ENCODE measurements at places on chromosomes 11 and 22.

GRCh38 chr11:111736621-111737443 is 29.4 kb downstream of the PPP2R1B start:
- peaks cover 17% of the 10 kb centered on the region for H3K36me3 ChIP-seq
- no peaks in the 10 kb centered on the region for H3K27me3 ChIP-seq
- H3K27ac ChIP-seq: no peak overlapping the region
- no peak overlapping the region for H3K4me3 ChIP-seq
- peaks cover 4% of the 10 kb centered on the region for H3K4me1 ChIP-seq

DNA sequence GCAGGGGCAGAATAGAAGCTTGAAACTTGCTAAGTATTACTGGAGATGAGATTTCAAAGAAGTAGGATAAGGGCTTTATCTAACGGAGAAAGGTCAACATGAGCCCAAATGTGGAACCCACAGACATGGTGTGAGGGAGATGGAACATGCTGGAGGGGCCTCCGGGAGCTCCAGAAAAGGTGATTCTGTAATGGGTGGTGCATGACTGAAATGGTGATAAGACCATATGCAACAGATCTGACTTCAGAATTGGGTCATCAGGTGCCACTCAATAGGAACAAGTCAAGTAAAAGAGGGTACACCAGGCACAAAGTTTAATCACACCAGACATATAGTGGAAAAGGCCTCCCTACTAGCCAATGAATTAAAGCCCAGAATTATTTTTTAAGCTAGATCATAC is 7.9 kb upstream of the CEP295 start:
- no peak for DNase-seq
- peaks cover 2% of the 10 kb centered on the region for H3K4me1 ChIP-seq
- H3K27ac ChIP-seq: no peak overlapping the region
- H3K4me3 ChIP-seq: no peak overlapping the region
- peaks cover 21% of the 10 kb centered on the region for H3K27me3 ChIP-seq
- H3K36me3 ChIP-seq: no peaks in the 10 kb centered on the region

- no peak for DNase-seq
- no peak overlapping the region for H3K4me3 ChIP-seq
- no peaks in the 10 kb centered on the region for H3K36me3 ChIP-seq
- peaks cover 22% of the 10 kb centered on the region for H3K27me3 ChIP-seq
These were observed 13.5 kb upstream of the MRGPRD start for GRCh38 chr11:68994161-68994893.

DNA sequence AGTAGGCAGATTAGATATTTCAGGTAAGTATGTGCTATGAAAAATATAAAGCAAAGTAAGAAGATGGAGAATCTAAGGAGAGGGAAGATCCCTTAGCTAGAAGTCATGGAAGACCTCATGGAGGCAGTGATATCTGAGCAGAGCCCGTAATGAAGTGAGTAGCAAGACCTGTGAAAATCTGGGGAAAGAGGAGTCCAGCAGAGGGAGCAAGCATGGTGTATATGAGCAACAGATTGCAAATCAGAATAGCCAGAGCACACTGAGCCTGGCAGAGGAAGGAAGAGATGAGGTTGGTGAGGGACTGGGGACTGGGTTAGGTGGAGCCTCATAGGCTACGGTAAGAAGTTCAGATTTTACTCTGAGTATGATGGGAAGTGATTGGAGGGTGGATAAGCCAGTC is 9.4 kb downstream of the LHFPL7 start:
- no peak overlapping the region for H3K4me3 ChIP-seq
- no peak for DNase-seq
- peaks cover 2% of the 10 kb centered on the region for H3K27me3 ChIP-seq

DNA sequence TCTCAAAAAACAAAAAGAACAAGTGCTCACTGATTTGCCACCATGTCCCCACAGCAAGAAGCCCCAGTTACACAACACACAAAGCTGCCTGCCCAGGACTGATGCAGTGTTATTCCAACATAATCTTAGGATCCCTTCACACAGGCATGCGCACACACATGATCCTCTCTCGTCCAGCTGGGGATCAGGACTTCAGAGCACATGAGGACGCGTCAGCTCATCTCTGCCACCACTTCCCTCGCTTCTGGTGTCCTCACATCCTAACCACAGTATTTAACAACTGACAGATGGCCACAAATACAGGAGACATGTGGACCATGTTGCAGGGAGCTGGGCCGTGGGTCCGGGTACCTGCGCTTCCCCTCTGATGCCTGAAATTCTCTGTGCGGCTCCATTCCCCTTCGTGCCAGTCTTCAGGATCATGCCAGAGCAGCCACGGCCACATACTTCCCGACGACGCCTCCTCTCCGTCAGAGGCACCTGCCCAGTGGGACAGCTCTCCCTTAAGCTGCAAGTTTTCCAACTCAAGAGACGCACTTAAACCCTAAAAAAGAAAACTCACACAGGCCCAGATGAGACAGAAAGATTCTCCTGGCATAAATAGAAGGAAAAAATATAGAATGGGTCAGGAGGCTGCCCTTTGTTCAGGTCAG is 68.3 kb downstream of the PACSIN2 start:
- peaks cover 33% of the 10 kb centered on the region for H3K4me1 ChIP-seq
- H3K27ac ChIP-seq: peak overlapping the region; percentile 57
- no peak for DNase-seq
- peaks cover 8% of the 10 kb centered on the region for H3K36me3 ChIP-seq
- peak overlapping the region; percentile 22 for H3K4me3 ChIP-seq

DNA sequence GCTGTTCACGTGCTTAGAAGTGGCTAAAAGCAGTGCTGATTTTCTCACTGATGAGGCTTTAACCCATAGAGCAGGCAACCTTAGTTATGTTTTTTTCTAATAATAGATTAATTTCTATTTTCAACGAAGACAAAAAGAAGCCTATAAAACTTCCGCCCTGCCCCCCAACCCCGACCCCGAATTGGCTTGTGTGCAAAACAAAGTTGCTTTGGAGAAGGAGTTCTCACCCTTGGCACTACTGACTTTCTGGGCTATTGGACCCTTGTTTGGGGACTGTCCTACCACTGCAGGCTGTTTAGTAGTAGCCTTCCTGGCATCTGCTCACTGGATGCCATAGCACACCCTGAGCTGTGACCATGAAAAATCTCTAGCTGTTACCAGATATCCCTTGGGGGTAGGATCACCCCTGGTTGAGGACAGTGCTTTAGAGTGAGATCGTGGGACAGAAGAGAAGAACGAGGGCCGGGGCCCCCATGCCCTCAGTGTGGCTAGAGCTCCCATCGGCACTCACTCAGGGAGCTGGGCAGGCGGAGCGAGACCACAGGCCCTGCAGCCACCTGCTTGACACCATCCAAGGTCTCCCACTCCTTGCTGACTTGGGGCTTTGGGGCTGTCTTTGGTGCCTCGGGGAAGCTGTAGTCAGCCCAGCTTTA is 16.9 kb downstream of the SLC37A2 start:
- H3K27ac ChIP-seq: no peak overlapping the region
- no peaks in the 10 kb centered on the region for H3K4me1 ChIP-seq
- no peak for DNase-seq
- no peaks in the 10 kb centered on the region for H3K36me3 ChIP-seq

DNA sequence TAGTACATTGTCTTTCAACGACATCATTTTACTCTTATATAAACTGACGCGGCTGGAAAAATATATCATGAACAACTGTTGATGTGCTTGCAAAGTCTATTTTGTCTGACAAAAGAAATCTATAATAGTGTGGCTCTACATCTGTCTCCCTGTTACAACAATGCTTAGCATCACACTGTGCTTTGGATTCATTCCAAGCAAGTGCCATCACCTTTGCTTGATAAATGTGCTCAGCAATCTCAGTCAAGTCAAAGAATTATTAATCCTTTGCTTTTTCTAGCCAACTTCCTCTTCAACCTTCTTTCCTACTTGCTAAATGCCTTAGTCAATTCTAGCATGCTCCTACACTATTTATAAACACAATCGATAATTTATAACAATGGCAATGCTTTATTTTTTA is 140.5 kb downstream of the FCHSD2 start:
- peaks cover 30% of the 10 kb centered on the region for H3K36me3 ChIP-seq
- no peak overlapping the region for H3K27ac ChIP-seq
- no peak for DNase-seq
- H3K4me1 ChIP-seq: peaks cover 7% of the 10 kb centered on the region

DNA sequence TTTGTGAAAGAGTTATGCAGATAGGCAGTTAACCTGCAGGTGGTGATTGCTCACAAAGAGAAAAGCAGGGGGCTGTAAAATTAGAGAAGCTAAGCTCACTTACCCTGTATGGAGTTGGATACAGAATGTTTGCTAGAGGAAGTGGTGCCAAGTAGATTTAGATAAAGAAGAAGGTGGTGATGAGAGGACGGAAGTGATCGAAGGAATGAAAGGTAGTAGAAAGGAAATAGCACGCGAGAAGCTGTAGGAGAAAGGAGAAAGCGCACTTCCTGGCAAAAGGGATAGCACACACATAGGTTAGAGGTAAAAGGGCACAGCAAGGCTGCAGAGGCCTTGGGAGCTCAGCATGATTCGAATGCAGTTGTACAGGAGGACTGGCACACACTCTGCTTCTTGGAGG is 87.3 kb upstream of the CTSC start:
- H3K36me3 ChIP-seq: peaks cover 18% of the 10 kb centered on the region
- peaks cover 46% of the 10 kb centered on the region for H3K4me1 ChIP-seq
- H3K4me3 ChIP-seq: no peak overlapping the region
- peak overlapping the region; percentile 49 for H3K27ac ChIP-seq
- H3K27me3 ChIP-seq: no peaks in the 10 kb centered on the region
- DNase-seq: no peak

- H3K36me3 ChIP-seq: no peaks in the 10 kb centered on the region
- H3K4me1 ChIP-seq: peaks cover 2% of the 10 kb centered on the region
- H3K27me3 ChIP-seq: peaks cover 41% of the 10 kb centered on the region
- H3K27ac ChIP-seq: no peak overlapping the region
- DNase-seq: no peak
These were observed 4.3 kb upstream of the MRGPRX4 start for GRCh38 chr11:18168372-18168771.

DNA sequence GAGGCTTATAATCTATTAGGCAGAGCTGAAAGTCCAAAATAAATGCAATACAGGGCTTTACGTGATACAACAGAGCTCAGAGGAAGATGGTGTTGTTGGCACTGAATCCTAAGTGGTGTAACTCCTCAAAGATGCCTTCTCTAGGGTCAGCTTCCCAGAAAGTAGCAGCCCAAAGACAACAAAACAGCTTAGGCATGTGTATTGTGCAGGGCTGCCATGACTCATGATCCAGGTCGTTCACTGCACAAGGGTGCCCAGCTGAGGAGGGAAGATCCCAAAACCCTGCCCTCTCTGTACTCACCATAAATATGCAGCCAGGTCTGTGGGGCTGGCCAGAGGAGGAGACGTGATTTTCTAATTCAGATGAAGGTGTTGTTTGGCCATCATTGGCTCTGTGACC is 59.4 kb upstream of the NNMT start:
- no peaks in the 10 kb centered on the region for H3K36me3 ChIP-seq
- peaks cover 31% of the 10 kb centered on the region for H3K27me3 ChIP-seq
- peaks cover 2% of the 10 kb centered on the region for H3K4me1 ChIP-seq
- no peak overlapping the region for H3K4me3 ChIP-seq

DNA sequence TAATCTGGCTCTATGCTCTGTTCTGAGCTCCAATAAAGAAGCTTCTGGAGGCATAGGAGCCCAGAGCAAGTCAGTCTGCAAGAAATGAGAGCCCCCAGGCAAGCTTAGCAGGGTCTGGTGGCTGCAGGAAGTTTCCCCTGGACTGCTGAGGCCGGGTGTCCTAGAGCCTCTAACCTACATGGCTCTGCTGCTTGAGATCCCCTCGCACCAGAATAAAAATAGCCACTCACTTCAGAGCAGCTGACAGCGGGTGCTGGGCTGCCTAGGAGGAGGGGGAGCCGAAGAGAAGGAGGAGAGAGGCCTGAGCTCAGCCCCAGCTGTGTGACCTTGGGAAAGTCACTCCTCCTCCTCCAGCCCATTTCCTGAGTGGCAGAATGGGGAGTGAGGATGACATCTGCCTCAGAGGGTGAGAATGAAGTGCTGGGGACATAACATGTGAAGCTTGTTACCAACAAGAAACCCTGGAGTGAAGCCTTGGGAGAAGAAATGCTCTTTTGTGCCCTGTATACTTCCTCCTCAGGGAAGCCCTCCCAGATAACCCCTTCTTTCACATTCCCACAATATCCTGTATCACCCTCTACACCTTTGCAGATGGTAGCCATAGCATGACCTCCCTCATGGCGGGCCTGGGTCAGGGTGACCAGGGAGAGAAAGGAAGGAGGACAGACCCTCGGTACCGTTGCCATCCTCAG is 3.6 kb upstream of the INPP5J start:
- no peak overlapping the region for H3K4me3 ChIP-seq
- H3K36me3 ChIP-seq: no peaks in the 10 kb centered on the region
- no peaks in the 10 kb centered on the region for H3K27me3 ChIP-seq
- no peak overlapping the region for H3K27ac ChIP-seq

DNA sequence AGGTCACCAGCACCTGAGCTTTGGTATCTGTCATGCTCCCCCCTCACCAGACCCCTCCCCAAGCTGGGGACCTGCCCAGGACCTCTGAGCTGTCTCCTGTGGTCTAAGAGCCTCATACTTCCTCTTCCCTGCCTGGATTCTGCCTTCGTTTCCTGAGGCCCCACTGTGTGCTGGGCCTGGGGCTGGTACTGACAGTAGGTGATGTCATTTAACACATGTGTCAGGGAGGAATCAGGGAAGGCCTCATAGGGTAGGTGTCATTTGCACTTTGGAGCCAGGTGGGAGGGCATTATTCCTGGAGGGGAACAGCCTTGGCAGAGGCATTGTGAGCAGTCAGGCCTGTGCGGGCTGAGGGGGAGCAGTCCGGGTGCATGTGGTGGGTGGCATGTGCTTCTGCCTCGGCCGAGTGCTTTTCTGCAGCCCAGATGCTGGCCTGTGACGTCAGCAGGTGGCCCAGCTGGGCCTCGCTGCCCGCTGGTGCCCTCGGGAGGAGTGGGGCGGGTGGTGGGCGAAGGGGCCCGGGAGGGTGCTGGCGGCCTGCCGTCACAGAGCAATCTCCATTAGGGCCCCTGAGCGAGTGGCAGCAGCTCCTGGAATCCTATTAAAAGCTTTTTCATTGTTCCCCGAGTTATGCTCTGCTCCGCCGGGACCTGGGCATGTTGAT is 9.1 kb downstream of the FLRT1 start:
- no peak for DNase-seq
- H3K4me3 ChIP-seq: no peak overlapping the region
- no peaks in the 10 kb centered on the region for H3K4me1 ChIP-seq
- H3K36me3 ChIP-seq: no peaks in the 10 kb centered on the region
- H3K27me3 ChIP-seq: no peaks in the 10 kb centered on the region

- no peak overlapping the region for H3K4me3 ChIP-seq
- H3K36me3 ChIP-seq: no peaks in the 10 kb centered on the region
- no peak overlapping the region for H3K27ac ChIP-seq
- H3K27me3 ChIP-seq: no peaks in the 10 kb centered on the region
- no peaks in the 10 kb centered on the region for H3K4me1 ChIP-seq
These were observed 1419.8 kb upstream of the TENM4 start for GRCh38 chr11:80860632-80861031.

- H3K27me3 ChIP-seq: peaks cover 17% of the 10 kb centered on the region
- no peaks in the 10 kb centered on the region for H3K4me1 ChIP-seq
- H3K4me3 ChIP-seq: no peak overlapping the region
- no peaks in the 10 kb centered on the region for H3K36me3 ChIP-seq
- no peak overlapping the region for H3K27ac ChIP-seq
These were observed 33.3 kb upstream of the CACNG2 start for GRCh38 chr22:36736701-36737320.
